ENCODE measurements at places on chromosomes 7 and 10.

DNA sequence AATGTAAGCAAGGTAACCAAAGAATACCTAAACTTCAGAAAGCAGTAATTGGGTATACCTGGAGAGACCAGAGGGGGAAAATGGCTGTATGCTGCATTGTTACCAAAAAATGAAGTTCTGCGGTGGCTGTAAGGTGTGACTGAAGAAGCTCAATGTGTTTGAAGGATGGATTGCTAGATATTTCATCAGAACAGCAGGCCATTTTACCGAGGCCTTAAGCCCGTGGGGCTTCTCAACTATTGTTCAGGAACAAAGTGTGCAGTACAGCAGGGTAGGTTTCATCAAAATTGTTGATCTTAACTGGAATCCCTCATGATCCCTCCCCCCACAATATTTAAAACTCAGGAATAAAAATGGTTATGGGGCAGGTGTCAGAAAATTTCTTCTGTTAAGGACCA lies 204.0 kb upstream of the GHITM start:
- no peak for DNase-seq

DNA sequence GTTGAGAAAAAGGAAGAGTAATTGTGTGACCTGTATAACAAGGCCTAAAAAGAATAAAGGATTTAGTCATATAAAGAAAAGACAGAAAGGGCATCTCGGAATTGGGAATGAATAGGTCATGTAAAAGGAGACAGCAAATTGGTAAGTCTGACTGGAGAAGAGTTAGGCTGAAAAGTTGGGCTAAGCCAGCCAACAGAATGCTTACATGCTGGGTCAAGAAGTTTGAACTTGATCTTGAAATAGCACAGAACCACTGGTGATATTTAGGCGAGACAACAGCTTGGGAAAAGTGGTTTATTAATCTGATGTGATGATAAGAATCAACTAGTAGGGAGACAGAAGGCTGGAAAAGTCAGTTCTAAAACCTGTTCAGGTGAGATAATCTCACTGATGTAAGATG lies 4.8 kb downstream of the IDE start:
- DNase-seq: no peak

- DNase-seq: no peak
These were observed 205.3 kb upstream of the HABP2 start for GRCh38 chr10:113347508-113347907.

- DNase-seq: no peak
These were observed 9.9 kb downstream of the ARHGAP22 start for GRCh38 chr10:48594803-48595538.

DNA sequence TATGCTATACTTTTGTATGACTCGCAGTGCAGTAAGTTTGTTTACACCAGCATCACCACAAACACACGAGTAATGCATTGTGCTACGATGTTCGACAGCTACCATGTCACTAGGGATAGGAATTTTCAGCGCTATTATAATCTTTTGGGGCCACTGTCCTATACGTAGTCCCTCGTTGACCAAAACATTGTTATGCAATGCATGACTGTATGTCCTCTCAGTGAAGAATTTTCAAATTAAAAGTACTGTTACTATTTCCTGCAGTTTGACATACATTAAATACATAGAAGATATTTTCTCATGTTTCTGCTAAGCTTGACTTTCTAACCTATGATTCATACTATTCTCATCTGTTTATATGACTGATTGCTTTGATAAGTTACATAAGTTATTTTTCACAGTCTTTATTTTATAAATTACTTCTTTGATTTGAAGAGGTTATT lies 203.6 kb downstream of the VTI1A start:
- DNase-seq: no peak

GRCh38 chr10:1932692-1933094 lies 195.4 kb upstream of the ADARB2 start:
- DNase-seq: no peak

DNA sequence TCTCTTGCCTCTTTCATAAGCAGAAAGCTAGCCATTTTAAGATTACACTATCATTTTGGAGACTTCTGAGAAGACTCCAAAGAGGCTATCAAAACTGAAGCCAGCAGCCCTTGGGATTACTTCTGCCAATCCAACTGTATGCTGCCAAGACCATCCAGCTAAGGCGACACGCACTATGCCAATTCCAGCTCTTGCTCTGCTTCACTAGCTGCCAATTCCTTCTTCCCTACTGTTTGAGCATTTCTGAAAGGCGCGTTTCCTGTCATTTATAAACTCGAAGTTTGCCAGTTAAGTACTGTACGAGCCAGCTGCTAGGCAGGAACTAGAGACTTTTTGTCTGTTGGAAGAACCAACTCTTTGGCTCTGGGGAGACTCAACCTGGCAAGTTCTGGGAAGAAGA lies 36.5 kb downstream of the MALSU1 start:
- no peak for DNase-seq

DNA sequence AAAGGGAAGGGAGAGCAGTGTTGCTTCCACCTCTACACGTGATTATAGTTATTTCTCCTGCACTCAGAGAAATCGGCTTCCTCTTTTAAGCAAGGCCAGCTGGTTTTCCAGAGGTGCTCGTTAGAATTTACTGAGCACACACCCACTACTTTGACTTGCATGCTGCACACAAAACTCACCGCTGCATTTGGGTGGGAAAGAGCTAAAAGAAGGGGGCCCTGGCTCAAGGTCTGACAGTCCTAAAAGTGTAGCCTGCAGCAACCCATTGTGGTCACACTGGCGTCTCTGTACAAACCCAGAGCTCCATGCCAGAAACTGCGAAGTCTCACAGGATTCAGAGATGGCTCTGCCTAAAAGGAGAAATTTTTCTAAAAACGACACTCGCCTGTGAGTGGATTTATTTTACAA lies 133.7 kb downstream of the SLC25A13 start:
- DNase-seq: no peak

- no peak for DNase-seq
These were observed 627.3 kb upstream of the MGMT start for GRCh38 chr10:128839701-128840100.

DNA sequence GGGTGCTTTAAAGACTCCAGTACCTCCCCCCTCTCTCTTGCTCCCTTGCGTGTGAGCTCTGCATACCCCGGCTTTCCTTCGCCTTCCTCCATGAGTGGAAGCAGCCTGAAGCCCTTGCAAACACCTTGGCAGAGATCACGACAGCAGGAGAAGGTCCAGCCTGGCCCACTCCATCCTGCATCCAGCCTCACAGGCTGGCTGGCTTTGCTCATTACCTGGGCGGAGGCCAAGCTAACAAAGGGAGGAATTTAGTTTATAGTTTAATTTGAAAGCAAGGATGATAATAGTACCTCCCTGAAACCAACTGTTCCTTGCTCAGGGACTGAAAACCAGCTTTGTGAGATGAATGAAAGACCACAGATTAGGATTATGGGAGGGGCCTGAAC lies 99.4 kb downstream of the PRKAG2 start:
- DNase-seq: no peak

- no peak for DNase-seq
These were observed 149.3 kb downstream of the ELFN1 start for GRCh38 chr7:1819259-1819841.

- no peak for DNase-seq
These were observed 119.1 kb upstream of the PFKP start for GRCh38 chr10:2948127-2948854.

DNA sequence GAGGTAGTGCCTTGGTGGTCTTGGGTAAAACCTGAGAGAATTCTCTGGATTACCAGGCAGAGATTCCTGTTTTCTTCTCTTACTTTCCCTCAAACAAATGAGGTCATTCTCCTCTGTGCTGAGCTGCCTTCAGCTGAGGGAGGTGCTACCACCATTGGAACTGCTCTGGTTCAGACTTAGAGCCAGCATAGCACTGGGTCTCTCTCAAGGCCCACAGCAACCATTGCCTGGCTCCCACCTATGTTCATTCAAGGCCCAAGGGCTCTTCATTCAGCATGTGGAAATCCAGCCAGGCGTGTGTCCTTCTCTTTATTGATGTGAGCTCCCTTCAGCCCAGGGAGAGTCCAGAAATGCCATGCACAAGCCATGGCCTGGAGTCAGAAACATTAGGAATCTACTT lies 261.1 kb downstream of the NRG3 start:
- DNase-seq: no peak

GRCh38 chr7:39386718-39387117 lies 179.5 kb upstream of the YAE1 start:
- DNase-seq: no peak

DNA sequence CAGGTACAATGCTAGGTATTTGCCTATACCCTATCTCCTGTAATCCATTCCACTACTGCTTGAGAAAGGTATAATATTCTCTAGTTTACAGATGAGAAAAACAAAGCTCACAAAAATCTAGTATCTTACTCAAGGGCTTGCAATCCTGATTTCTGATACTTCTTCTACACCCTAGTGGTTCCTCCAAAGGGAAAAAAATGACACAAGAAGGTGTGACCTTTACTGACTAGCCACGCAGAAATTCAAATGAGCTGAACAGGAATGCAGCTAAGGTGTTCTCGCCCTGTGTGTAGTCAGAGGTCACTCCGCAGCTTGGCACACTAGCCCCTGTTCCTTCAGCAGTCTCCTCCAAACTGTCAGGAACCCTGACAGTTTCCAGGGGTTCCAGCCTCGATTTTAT lies 59.5 kb upstream of the TM9SF3 start:
- DNase-seq: no peak

GRCh38 chr10:32393911-32394310 lies 47.0 kb upstream of the EPC1 start:
- no peak for DNase-seq

DNA sequence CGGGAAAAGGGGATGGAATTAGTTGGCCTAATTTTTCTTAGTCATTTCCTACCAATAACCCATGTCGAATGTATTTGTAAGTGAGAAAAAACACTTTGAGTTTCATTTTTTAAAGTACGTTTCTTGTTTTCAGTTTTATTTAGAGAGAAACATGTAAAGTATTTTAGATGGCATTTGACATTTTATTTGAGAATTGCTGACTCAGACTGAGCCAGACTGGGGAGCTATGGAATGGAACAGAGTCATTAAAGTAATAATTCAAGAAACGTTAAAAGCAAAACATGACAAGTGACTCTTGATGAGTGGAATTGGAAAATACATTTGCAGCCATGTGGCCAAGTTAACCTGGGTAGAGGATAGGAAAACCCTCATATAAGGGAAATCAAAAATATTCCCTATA lies 286.1 kb upstream of the NPSR1 start:
- no peak for DNase-seq

DNA sequence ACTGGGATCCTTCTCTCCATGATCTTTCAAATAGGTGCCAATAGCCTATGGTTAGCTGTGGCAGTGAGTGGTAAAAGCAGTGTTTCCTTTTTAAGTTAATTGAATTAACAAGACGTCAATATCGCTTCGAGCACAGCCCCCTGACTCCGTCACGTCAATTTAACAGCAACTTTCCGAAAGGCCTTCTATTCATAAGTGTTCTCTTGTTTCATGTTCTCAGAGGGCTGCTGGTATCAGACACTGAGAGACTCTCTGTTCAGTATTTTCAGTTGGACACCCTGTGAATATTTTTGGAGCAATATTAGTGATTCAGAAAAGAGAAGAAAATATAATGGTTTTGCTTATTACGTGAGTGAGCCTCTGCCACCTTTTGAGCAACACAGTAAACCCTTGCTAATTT lies 174.2 kb upstream of the INSYN2A start:
- DNase-seq: no peak

- no peak for DNase-seq
These were observed 35.1 kb downstream of the MAD1L1 start for GRCh38 chr7:2197436-2198155.

- no peak for DNase-seq
These were observed 43.1 kb downstream of the CARD11 start for GRCh38 chr7:3000566-3000965.

- DNase-seq: no peak
These were observed 121.8 kb downstream of the CD36 start for GRCh38 chr7:80760292-80760691.

DNA sequence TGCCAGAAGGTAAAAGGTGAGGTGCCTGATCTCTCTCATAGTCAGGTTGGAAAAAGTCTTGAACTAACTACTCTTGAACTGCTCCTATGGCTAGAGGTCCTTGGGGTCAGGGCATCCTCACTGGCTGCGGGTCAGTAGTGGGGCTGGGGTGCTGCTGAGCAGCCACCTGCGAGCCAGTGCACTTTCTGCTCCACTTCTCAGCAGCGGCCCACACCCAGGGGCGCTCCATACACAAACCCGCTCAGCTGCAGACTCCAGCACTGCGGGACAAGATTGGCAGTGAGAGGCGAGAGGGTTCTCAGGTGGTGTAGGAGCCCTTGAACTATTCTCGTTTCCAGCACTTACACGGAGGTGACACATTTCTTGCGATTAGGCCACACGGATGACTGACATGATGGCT lies 6.0 kb downstream of the ABCA13 start:
- no peak for DNase-seq

GRCh38 chr7:50209461-50210135 lies 94.9 kb upstream of the IKZF1 start:
- DNase-seq: no peak

DNA sequence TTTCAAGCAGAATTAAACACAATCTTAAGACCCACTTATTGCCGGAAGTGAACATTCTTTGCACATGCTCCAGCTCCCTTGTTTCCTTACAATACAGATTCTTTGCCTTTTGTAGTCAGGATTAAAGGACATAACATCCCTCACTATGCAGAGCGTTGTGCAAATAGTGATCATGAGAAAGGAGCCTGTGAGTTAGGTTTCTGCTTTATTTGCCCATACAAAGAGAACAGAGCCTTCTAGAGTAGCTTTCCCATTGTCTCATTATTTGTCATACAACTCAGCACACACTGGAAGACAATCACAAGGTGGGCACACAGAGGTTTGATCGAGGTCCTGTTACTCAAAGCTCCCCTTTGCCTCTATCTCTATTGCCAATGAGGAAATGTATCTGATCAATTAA lies 48.2 kb upstream of the WDR11 start:
- DNase-seq: no peak

GRCh38 chr7:116075351-116076145 lies 45.0 kb upstream of the TFEC start:
- DNase-seq: no peak

GRCh38 chr10:6995831-6996230 lies 415.0 kb downstream of the SFMBT2 start:
- no peak for DNase-seq

DNA sequence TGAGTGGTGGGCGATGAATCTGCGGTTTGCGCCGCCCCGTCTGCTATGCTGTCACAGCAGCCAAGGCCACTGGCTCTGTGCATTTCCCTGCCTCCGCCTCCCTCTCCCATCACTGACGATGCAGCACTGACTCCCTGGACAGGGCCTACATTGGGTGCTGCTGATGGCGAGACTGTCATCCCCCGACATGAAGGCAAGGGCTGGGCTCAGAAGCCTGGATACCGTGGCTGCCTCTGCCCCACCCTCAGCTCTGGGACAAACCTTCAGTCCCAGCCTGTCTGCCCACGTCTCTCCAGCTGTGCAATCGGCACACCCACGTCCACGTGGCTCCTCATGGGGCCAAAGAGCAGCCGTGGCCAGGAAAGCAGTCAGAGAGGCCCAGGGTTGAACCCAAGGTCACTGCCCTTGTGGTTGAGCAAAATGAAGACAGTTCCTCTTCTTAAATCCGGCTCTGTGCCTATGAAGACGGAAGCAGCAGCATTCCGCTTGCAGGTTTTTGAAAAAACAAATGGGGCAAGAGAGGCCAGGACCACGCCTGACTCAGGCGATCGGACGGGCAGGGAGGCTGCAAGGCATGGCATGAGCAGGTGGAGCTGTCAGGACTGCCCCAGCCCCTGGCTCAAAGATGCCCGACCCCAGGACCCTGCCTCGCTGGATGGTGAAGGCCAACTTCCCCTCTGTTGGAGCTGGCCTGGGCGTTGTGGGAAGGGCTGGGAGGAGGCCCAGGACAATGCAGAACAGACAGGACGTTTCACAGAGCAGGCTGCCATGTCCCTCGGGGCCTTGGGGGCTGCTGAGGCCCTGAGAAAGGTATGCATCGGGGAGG lies 517.5 kb downstream of the DNAJB6 start:
- DNase-seq: no peak

Measured in ovary (tissue), 10 donors.